ENCODE measurements at places on chromosomes 13 and 19.

DNA sequence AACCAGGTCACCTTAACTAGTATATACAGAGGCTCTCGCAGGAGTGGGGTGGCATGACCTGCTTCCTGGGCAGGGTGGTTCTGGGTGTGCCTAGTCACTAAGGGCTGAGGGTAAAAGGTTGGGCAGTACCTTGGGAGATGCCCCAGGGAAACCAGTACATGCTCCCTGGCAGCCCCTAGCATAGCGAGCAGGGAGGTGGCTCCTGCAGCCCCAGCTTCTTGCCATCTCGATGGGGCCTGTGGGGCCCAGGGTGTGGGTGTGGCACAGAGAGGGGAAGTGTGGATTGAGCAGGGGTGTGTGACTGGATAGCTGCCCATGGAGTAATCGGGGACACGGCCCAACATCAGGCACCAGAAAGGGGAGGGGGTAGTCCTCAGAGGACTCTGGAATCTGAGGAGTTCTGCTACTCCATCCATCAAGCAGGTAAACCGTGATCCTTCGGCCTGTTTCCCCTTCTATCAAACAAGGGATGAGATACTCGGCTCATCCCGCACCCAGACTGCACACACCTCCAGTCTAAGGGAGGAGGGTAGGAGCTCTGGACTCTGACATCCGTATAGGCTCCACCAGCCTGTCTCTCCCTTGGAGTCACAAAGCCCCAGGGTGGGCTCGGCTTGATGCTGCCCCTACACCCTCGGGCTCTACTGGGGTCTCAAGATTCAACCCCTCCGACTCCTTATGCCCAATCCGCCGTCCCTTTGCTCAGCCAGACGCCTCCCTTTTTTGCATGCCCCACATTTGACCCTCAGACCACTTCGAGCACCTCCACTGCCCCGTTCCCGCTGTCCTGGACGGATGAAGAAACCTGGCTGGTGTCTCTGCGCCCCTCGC is 1.1 kb downstream of the ZBTB45 start:
- no peak for DNase-seq

DNA sequence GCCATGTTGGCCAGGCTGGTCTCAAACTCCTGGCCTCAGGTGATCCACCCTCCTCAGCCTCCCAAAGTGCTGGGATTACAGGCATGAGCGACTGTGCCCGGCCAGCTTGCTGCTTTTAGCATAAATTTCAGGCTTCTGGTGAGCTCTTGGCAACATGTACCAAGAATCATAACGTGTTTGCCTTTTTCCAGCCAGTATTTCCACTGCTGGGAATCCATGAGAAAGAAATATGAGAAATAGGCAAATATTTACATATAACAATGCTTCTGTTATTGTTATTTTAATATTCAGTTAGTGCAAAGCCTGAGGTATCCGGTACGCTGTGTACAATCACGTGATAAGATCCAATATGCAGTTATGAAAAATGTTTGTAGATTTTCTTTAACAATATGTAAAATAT is 29.2 kb upstream of the CERS4 start:
- DNase-seq, result no peak

- DNase-seq, result no peak
Observed at GRCh38 chr13:112777637-112778406, 88.0 kb downstream of the ATP11A start.

- no peak for DNase-seq
Observed at GRCh38 chr13:44120043-44120442, 240.3 kb downstream of the LACC1 start.

- DNase-seq, result no peak
Observed at GRCh38 chr13:51967482-51968446, 43.5 kb downstream of the ATP7B start.

GRCh38 chr19:19821366-19821951 is at the start of gene ZNF506:
ZNF506 (minus strand) TSS chr19:19821750; CDS start chr19:19821603, 147 bp downstream.
- peak; percentile 97 for DNase-seq

- no peak for DNase-seq
Observed at GRCh38 chr19:406971-407510, 1.9 kb downstream of the C2CD4C start.

DNA sequence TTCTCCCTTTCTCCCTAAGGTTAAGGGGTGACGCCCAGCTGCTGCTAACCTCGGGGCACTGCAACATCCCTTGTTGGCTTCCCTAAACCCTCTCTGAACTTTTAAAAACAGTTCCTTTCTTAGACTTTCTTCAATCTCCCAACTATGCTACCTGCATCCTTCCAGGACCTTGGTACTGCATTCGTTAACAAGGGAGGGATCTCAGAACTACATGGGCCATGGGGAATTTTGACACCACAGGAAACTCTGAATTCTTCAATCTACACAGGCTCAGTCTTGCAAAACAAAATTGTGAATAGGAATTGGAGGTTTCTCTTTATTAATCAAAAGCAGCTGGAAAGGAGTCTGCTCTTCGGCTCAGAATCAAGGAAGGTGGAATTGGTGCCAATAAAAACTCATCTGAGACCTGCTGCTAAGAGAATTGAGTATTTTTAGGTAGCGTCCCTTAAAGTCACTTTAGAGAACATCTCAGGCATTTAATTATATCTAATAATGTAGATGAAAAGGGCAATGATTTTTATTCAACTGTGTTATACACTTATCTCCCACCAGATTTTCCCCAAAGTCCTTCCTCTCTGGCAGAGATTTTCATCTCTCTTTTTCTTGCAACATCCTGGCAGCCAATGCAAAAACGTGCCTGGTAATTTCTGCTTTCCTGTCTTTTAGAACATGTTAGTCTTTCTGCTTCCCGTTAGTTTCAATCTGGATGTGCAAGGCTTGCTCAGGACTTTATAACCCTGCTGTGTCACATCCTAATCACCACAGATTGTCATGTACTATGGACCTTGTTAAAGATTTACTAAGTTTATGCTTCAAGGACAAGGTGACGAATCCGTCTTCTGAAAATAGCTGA is 69.1 kb upstream of the SLC15A1 start:
- peak; percentile 87 for DNase-seq

DNA sequence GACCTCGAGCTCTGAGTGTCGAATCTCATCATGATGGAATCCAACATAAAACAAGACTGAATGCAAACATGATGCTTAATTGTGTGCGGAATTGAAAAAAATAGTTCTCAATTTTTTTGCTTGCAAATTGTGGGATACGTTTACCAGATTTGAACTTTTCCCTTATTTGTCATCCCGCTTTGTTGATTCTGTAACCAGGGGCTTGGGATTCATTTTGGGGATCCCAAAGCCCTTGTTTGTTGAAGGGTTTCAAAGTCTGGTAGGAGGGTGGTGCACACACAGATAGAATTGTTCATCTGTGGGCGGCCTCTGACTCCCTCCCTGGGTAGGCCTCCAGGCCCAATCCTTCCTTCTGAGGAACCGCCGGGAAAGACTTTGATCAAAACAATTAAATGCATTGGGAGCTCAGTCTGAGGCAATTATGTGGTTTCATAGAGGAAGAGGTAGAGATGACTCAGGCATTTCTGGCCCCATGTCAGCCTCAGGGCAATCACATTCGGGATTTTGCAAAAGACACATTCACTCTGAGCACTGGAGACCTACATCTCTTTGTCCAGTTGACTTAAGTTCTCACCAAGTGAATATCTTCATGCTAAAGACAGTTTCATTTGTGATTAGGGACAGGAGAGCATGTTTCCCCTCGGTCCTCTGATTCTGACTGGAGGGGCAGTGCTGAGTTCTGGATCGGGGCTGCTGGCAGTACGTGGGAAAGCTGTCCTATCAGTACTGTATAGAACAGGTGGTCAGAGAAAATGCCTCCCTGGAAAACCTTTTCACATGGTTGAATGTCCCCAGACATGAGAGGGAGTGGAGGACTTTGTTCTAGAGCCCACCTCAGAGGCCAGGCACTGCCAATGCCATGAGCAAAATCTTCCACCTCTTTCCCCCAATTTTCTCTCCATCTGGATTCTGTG is 27.8 kb upstream of the IGFL4 start:
- peak; percentile 95 for DNase-seq

GRCh38 chr13:92830821-92831220 is 395.8 kb upstream of the GPC6 start:
- DNase-seq, result no peak

DNA sequence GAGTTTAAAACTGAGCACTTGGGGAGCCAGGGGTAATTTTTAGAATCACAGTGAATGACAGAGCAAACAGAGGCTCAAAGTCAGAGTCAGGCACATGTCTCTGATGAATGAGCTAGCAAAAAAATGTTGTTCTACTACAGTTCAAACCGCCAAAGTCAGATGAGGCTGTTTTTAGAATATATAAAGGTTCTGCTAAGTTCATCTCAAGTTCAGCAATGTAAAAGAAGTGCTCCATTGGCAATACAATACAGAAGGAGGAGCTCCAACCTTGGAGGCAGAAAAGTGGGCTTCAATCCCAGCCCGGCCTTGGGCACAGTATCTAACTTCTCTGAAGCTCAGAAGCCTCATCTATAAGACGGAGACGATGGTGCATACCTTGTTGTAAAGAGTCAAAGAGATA is 70.1 kb upstream of the IPO5 start:
- no peak for DNase-seq

DNA sequence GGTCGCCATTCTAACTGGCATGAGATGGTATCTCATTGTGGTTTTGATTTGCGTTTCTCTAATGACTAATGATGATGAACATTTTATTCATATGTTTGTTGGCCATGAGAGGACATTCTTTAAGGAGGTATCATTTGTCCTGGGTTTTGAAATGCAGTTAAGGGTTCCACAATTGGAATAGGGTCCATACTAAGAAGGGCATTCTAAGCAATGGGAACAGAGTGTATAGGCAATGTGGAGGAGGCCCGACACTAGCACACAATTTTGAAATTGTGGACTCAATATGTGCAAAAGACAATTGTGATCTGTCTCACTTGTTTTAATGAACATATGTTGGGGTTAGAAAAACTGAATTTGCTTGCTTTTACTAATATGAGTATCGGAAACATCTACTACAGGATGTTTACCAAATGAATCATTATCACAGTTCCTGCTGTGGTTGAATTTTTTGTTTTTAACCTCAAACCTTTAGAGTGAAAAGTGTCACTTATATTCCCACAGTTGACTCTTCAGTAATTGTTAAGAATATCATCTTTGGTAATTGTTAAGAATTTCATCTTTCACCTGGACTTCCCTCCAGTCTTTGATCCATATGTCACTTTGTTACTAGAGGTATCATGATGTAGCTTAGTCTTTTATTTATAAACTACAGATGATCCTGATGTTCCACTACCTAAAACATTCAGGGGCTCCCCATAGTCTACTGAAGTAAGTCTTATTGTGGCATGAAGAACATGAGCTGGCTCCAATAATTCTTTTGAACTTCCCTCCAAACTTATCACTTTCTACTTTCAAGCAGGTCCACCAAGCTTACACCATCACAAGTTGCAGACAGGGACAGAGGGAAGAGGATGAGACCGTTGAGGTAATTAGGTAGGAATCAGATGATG is 109.7 kb upstream of the KLF12 start:
- DNase-seq, result peak; percentile 92

- DNase-seq, result no peak
Observed at GRCh38 chr13:74066937-74067336, 67.3 kb downstream of the KLF12 start.

DNA sequence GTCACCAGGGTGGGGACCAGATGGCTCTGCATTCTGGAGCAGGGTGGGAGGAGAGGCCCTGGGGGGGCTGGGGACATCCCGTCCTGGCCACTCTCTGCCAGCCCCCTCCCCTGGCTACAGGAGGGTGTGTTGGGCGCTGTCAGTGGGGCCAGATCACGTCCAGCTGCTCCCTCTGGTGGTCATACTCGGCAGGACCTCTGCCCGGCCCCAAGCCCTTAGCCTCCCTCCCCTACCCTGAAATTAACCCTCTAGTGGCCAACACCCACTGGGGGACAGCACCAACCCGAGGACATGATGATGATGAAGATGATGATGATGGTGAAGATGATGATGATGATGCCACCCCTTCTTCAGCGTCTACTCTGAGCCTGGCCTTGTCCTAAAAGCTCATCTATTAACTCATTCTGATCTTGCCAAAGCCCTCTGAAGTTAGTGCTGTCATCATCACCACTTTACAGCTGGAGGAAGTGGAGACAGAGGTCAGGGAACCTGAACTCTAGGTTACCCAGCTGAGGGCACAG is 590 bp upstream of the LGI4 start:
- peak; percentile 61 for DNase-seq

GRCh38 chr13:112916296-112916695 is 52.7 kb upstream of the MCF2L start:
- no peak for DNase-seq
